ENCODE measurements at places on chromosomes 7 and 10.
A peak's percentile ranks its signal among the peaks of the same experiment; 100 is the strongest.

DNA sequence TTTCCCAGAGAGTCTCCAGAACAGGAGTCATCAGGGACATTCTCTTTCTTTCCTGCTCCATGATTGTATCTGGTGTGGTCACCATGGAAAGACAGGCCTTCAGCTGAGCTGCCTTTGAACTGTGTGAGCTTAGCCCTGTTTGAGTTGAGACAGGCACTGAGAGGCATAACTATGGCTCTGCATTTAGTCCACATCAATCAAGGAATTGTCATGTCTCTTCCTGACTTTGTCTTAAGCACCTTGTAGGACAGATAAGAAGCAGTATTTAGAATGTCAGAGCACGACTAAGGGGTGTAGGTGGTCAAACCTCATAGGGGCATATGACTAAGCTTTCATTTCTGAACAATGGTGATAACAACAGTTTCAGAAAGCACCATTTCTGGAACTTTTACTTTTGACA, 53.5 kb downstream of the EPDR1 start:
- no peak for DNase-seq

DNA sequence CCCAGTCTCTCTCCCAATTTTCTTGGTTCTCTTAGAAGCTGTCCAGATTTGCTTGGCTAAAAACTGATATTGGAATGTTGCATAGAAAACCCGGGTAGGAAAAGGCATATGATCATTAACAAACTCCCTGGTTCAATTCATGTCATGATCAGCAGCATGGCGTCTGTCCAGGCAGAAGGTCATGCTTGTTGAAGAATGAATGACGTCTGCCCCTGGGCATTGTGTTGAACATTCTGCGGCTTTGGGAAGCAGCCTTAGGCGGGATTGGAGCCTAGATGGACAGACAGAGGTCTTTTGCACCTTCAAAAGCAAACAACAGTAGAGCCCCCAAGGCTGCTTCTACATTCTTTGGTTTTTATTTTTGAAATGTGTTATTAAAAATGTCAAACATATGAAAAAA, 7.7 kb upstream of the MINDY3 start:
- DNase-seq, result no peak

- DNase-seq, result no peak
These were observed 30.4 kb downstream of the CNTNAP2 start for GRCh38 chr7:146146831-146147486.

- no peak for DNase-seq
These were observed 129.5 kb downstream of the KLF6 start for GRCh38 chr10:3655528-3655927.

DNA sequence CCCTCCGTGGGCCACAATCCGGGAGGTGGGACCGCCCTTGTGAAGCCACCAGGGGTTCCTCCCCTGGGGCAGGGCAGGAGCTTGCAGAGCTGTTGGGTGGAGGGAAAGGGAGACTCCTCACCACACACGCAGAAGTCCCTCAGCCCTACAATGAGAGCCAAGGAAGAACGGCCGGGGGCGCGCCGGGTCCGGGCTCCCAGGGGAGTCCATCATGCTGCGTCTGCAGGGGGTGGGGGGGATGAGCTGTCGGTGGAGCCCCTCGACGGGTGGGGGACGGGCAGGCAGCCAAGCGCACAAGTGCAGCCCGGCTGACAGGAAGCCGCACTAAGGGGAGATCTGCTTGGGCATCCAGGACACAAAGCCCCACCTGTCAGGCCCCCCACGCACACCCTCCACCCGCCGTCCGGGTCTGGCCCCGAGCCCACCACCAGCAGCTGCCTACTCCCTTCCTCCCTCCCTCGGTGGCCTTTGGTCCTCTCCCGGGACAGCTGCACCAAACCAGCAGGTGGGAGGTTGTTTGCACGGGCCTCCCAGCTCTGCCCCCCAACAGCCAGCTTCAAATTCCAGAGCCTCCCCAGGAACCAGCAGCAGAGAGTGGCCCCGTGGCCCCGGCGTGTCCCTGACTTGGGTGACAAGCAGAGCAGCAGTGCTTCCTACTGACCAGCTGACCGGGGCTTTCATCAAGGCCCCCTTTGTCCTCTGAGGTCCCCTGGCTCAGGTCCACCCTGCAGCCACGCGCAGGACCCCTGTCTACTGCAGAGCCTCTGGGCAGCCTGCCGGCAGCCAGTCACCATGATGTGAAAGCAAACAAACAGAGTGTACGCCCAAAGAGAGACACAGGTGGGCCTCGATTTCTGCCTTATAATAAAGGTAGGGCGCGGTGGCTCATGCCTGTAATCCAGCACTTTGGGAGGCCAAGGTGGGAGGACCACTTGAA, 50.3 kb downstream of the HIP1 start:
- no peak for DNase-seq

- peak; percentile 11 for DNase-seq
These were observed 421.4 kb downstream of the SDK1 start for GRCh38 chr7:3722396-3722922.

DNA sequence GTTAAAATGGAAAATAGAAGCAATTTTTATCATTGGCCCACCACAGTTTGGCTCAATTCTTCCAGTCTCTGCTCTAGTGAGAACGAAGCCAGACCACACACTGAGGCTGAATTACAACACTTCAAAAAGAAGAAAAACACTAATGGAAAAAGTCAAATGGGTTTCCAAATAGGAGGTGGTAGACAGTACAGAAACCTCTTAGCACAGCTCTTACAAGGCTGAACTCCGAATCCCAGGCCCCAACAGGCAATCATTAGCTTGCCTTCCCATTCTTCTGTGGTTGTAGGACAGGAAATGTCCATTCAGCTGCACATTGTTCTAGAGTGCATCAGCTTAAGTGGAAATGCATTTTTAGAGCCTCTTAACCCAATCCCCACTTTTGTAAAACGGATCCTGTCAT, 115.1 kb upstream of the MEOX2 start:
- no peak for DNase-seq

DNA sequence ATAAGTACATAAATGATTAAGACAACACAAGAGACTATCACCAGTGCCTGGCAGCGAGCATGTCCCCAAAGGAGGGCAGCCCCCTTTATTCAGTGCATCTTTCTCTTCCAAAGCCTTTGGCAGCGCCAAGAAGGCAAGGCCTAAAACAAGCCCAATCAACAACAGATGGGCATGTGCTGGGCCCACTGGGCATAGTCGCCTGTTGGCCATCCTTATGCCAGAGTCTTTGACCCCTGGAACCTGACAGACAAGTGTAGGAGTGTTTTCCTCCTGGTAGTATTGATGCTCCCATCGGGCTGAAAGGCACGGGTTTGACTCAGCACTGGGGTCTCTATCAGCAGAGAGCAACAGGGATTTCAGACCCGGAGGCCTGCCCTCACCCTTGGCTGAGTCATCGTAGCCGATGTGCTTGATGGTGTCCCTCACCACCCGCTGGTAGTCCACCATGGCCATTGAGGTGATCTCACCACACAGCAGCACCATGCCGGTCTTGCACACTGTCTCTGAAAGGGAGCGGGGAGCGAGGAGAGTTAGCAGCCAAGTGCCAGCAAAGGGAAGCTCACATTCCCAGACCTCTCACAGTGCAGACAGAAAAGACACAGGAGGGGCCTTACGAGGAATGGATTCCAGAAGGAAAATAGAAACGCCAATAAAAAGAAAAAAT, 5.8 kb downstream of the MAT1A start:
- no peak for DNase-seq
